ENCODE measurements at places on chromosomes 2 and 18. TPM values are rescaled to one million over a fixed set of nuclear protein-coding genes. Genes with fewer than 3 reads are reported as not detected.

Gene TUBA3E
- total RNA-seq: not detected

Gene CFC1
- not detected for total RNA-seq

Gene PGAP1
- total RNA-seq: 14.9 TPM

Gene TRABD2A
- 1.4 TPM for total RNA-seq

Gene MEP1B
- total RNA-seq: not detected

Gene PHOSPHO2
- 4.9 TPM for total RNA-seq

Gene SERPINE2
- 51.1 TPM for total RNA-seq

Gene SEPTIN10
- 64.8 TPM for total RNA-seq

Gene FABP1
- total RNA-seq: 0.32 TPM

Gene APCDD1
- total RNA-seq: not detected

Gene CCL20
- total RNA-seq: 4.3 TPM

Gene IL36G
- total RNA-seq: not detected

Gene ADCYAP1
- 0.03 TPM for total RNA-seq

Gene CD8B2
- not detected for total RNA-seq

Gene IL1F10
- not detected for total RNA-seq

Gene PROM2
- 0.05 TPM for total RNA-seq
